ENCODE measurements at places on chromosomes 7 and 10.
A peak's percentile ranks its signal among the peaks of the same experiment; 100 is the strongest.

- DNase-seq = no peak
Measured at GRCh38 chr7:99109108-99110051, 34.5 kb downstream of the SMURF1 start.

DNA sequence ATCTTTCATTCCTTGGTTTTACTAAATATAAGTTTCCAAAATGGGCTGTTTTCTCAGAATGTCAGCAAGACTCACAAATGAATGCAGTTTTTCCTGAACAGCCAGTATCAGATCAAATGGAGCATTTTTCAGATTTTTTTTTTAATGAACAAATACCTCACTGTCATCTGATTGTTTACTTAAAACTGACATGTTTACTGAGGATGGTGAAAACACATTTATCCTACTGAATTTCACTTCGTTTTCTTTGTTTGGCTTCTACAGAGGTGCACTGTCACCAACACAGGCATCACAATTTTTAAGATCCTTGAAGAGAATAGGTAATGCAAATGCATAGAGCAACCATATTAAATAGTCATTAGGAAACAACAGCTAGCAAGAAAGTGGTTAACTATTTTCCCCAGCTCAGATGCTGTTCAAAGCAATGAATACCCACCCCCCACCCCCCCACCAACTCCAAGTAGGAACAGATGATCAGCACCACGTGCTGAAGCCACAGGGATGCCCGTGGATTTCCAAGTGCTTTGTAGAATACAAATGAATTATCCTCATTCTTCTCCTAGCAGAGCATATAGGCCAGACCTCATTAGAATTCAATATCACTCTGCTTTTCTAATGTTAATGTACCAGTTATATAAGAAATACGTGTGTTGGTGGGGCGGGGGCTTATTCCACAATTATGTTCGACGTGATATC lies 205.9 kb downstream of the SKAP2 start:
- DNase-seq = no peak

- DNase-seq = no peak
Measured at GRCh38 chr7:41268878-41269277, 434.0 kb downstream of the INHBA start.

GRCh38 chr10:59435707-59436106 lies 73.4 kb upstream of the FAM13C start:
- no peak for DNase-seq

DNA sequence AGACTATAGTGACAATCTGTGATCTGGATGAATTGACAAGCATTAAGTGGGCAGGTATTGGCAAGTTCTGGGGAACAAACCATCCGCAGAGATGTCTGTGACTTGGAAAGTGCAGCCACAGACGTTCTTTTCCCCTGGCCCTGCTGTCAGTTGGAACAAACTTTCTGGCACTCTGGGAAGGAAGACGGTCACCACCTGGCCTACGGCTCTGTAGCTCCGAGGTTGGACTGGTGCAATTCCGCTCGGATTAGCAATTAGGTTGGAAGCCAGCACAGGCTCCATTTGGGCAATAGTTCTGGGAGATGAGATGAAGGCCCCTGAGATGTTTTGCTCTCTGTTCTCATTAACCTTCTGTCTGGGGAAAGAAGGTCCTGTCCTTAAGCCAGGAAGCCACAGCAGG lies 437.5 kb downstream of the CALN1 start:
- no peak for DNase-seq

- no peak for DNase-seq
Measured at GRCh38 chr10:5620966-5621365, 45.4 kb downstream of the ASB13 start.

DNA sequence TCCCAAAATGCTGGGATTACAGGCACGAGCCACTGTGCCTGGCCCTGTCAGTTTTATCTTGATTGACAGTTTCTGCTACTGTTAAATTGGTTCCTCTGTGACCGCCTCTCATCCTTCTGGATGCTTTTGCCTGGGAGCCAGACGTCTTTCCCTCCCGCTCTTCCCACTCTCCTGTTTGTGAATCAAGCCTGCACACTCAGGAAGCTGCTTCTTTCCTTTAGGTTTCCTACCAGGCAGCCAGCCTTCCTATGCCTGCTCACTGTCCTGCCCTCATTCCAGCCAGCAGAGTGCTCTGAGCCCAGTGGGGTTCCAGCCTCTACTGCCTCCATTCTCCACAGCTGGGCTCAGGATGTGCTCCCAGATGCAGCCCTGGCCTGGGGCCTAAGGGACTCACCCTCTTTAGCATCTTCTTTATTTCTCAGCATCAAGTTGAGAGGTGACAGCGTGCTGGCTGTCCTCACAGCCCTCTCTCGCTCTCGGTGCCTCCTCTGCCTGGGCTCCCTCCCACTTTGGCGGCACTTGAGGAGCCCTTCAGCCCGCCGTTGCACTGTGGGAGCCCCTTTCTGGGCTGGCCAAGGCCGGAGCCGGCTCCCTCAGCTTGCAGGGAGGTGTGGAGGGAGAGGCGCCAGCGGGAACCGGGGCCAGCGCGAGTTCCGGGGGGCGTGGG lies 5.1 kb downstream of the SH2D4B start:
- peak; percentile 8 for DNase-seq

DNA sequence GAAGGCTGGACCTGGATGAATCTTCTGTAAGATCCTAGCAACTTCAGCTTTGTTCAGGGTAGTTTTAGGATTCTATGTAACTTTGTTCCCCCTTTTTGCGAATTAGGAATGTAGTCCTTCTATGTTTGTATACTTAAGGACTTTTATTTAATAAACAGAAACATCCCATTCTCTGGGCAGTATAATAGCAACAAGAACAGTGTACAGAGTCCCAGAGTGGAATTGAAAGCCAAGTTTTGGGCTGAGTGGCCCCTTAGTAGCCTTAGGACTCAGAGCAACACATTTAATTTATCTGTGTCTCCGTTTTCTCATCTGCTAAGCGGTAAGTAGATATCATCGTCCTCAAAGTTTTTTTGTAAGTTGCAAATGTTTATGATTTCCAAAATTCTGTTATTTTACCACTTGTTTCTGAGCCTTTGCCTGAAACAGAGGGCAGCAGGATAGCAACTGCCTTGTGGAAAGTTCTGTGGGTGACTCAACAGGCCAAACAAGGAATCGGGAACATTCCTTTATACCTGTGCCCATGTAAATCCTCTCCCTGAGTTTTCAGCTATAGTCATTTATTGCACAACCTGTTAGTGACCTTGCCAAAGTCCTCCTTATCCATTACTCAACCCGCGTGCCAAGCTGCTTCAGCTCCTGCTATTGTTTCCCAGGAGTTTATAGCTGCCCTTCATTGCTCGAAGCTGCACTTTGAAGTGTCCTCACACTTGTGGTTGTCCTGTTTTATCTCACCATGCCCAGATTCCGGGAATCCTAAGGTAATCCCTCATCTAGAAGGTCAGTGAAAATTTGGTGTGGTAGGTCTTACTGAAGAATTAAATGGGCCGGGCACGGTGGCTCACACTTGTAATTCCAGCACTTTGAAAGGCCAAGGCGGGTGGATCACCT lies 199.1 kb upstream of the AHR start:
- no peak for DNase-seq

GRCh38 chr10:52514481-52514880 lies 200.4 kb downstream of the DKK1 start:
- no peak for DNase-seq

DNA sequence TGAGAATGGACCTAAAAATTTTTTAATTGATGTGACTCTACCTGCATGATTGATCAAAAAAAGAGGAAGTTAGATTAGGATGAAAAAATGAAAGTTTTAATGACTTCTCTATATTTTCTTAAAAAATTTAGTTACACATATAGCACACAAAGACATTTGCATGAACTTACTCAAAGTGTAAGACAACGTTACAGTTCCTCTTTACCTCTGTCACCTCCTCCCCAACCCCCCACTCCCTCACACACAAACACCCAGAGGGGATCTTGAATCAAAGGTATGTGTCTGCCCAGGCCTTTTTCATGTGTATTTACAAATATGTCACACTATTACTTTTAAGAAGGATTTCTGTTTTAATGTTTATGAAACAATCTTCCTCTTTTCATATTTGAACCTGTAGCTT lies 20.6 kb upstream of the CDCA7L start:
- DNase-seq = no peak

DNA sequence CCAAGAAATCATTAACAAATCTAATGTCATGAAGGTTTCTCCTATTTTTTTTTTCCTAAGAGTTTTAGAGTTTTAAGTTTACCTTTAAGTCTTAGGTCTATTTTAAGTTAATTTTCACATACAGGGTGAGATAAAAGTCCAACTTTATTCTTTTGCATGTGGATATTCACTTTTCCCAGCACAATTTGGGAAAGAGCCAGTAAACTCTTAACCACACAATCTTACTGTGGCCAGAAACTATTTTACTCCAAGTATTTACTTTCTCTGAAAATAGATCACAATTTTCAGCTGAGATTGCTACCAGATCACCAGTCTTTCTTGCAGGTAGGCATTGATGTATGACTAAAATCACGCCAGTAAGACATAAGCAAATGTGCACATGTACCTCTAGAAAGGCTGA lies 728.5 kb downstream of the TNS3 start:
- DNase-seq = no peak

- DNase-seq = no peak
Measured at GRCh38 chr10:114095559-114096337, 52.1 kb downstream of the ADRB1 start.

DNA sequence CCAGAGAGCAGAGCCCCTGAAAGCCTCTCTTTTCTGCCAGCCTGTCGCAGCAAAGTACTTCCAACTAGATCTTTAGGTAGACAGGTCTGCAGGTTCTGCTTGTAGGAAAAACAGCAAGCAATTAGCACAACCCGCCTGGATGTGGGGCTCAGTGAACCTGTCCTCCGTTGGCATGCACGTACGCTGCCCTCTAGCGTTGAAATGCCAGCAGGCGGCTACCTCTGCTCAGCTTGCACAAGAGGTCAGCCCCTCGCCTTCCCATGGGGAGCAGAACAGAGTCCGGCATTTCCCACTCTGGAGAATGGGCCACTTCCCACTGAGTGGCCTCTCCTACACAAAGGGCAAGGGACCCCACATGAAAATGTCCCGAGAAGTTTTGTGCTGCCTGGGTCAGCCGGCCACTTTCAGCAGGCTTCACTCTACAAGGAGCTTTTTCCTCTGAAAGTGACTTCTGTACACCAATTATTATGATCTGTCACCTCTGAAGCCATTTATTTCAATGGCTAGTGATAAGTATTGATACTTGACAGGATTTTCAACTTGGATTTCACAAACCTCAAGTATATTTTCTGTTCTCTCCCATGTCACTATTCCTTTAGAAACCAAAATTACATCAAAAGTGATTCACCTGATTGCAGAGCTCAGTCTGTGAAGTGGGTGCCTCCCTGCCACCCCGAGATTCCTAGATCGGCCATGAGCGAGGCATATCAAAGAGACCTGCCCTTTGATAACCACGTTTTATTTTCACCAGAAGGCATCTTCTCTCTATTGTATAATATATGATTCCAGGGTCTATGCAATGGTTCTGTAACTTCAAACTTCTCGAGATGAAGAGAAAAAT lies 56.7 kb downstream of the JCAD start:
- peak; percentile 69 for DNase-seq

DNA sequence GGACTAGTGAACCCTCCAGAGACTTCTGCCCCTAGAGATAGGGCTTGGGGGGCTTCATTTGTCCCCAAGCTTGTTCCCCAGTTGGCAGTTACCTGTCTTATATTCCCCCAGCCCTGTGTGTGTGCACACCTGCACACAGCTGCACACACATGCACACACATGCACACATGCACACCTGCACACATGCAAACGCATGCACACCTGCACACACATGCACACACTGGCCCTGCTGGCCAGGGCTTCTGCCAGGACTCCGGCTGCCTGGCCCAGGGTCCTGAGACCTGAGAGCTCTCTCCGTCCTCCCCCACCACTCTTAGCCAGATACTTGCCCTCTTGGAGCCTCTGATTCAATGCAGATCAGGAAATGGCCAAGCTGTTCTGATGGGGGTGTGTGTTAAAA lies 6.7 kb downstream of the ZMIZ1 start:
- DNase-seq = no peak

GRCh38 chr10:70940834-70941568 lies 52.6 kb upstream of the PCBD1 start:
- DNase-seq = no peak

- DNase-seq = no peak
Measured at GRCh38 chr7:95330204-95330960, 6.0 kb upstream of the PON1 start.

DNA sequence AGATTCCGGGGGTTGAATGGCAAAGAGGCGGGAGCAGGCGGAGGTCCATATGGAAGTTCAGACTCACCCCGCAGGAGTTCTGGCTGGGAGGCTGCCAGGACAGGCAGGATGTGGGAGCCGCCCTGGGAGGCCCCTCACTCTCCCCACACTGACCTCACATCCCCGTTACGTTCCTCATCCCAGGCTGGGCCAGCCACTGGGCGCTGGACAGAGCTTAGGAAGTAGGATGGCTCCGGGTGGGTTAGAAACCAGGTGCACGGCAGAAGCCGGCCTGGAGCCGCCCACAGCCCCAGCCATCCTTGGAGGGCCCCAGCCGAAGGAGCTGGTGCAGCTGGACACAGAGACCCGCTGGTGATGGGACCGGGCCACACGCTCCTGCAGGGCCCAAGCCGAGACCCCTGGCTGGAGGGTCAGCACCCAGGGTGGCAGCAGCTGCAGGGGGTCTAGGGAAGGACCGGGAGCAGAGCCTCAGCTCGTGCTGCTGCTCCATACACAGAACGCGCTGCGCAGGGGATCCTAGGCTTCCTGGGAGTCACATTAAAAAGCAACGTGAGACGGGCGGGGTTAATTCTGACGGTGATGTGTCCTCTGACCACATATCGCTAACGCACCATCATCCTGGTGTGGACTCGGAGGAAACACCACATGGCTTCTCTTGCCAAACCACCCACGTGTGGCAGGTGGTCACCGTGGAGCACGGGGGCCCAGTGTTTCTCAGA lies 98.6 kb upstream of the DIP2C start:
- DNase-seq = no peak

DNA sequence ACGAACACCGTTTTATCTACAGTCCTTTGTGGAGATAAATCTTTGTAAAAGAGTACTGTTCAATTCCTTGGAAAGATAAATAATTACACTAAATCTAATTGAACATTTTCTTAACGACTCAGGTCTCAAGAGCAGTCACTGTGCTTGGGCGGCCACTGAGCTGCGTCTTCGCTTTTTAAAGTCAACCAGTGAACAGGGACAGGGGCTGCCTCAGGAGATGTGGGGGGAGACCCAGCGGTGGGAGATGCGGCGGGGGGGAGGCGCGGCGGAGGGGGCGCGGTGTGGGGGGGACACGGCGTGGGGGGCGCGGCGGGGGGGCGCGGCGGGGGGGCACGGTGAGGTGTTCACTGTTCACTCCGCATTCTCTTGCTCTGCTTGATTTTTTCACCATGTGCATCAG lies 39.8 kb downstream of the CAMK2B start:
- no peak for DNase-seq

- no peak for DNase-seq
Measured at GRCh38 chr7:103799298-103799697, 190.2 kb downstream of the RELN start.
